ENCODE measurements at places on chromosomes 12 and 14. TPM values are rescaled to one million over a fixed set of nuclear protein-coding genes. Genes with fewer than 3 reads are reported as not detected.

Gene TEX22
- total RNA-seq = not detected

Gene P2RX2
- total RNA-seq = not detected

Gene GLIPR1L1
- not detected for total RNA-seq

Gene TSHR
- total RNA-seq = not detected

Gene MYO1A
- not detected for total RNA-seq

Gene KLHL33
- total RNA-seq = 0.49 TPM

Gene HVCN1
- 3.4 TPM for total RNA-seq

Gene KRT73
- total RNA-seq = not detected

Gene COX8C
- not detected for total RNA-seq

Gene CCNK
- 23.8 TPM for total RNA-seq

Gene CLEC12A
- not detected for total RNA-seq

Gene RAB15
- total RNA-seq = 7.6 TPM

Gene LRTM2
- total RNA-seq = not detected

Gene RBP5
- total RNA-seq = not detected

Gene RNF212B
- total RNA-seq = not detected

Gene GUCY2C
- total RNA-seq = not detected

Gene OR6C2
- total RNA-seq = not detected

Gene SAMD15
- 1.1 TPM for total RNA-seq

Gene GZMH
- not detected for total RNA-seq

Gene PPP1R1A
- not detected for total RNA-seq

Gene VRTN
- not detected for total RNA-seq

Gene HRK
- total RNA-seq = not detected

Gene LALBA
- not detected for total RNA-seq

Gene LRR1
- total RNA-seq = 4.2 TPM

Gene SRGAP1
- total RNA-seq = 4.4 TPM

Gene KRT6B
- total RNA-seq = not detected

Gene COCH
- 1.3 TPM for total RNA-seq

Gene CLEC4D
- total RNA-seq = not detected

Gene GLTP
- 39.2 TPM for total RNA-seq

Gene PCBP2
- total RNA-seq = 225 TPM

Gene TDRD9
- total RNA-seq = 1.8 TPM

Gene CISTR
- not detected for total RNA-seq

Gene MMP19
- 40.3 TPM for total RNA-seq

Gene ALX1
- not detected for total RNA-seq
